ENCODE measurements at places on chromosomes 3 and 15.

GRCh38 chr3:32249184-32249782 lies 10.8 kb downstream of the CMTM8 start:
- no peak for DNase-seq

GRCh38 chr3:87324609-87325008 lies 48.2 kb upstream of the POU1F1 start:
- no peak for DNase-seq

GRCh38 chr15:38702178-38702912 lies 137.7 kb upstream of the RASGRP1 start:
- DNase-seq, result no peak

- no peak for DNase-seq
Observed at GRCh38 chr15:42593143-42593542, 17.7 kb downstream of the STARD9 start.

- DNase-seq, result no peak
Observed at GRCh38 chr3:108970561-108970960, 16.9 kb upstream of the GUCA1C start.

All from stimulated activated CD8-positive, alpha-beta memory T cell treated with anti-CD3 and anti-CD28 coated beads, Interleukin-2, amount 100 ng/mL, for 1 hour (primary cell).